NCI-H1930 (cell line): ENCODE measurements at places on chromosomes 11 and 22.

DNA sequence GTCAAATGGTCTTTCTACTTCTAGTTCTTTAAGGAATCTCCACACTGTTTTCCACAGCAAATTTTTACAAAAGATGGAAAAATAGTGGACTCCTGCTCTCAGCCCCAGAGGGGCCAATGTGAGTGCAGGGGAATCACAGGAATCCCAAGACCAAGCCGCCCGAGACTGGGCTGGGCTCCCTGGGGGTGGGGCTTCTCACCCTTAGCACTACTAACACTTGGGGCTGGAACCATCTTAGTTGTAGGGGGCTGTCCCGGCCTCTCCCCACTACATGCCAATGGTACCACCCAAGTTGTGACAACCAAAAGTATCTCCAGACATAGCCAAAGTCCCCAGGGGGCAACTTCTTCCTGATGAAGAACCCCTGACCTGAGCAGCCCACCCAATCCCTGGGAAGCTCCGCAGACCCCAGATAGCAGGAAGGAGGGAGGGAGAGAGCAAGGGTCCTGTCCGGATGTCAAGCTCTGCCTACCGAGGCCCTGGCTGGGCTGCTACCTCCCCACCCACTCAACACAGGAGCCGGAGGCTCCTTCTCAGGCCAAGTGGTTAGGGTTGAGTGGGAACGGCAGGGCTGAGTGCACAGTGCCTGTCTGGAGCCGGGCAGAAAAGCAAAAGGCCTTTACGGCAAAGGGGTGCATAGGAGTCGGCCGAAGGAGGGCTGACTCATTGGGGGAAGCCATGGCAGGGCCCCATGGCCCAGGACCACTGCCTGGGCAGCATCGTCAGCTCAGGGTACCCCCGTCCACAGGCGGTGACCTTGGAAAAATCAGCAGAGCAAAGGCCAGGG is 122.5 kb upstream of the FGF3 start:
- DNase-seq = no peak

DNA sequence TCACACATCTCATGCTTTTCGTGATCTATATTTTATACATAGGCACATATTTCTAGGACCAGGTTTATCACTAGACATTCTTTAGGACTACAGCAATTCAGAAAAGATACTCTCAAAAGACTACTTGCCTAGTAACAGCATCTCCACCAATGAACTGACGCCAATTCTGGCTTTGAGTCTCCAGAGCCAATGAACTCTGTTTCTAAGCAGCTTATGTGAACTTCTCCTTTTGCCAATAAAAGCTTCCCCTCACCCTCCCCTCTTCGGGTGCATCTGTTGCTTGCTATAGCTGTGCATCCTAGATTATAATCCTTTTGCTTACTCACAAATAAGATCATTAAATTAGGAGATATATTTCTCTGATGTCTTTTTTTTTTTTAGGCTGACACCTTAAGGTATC is 11.4 kb upstream of the ANKK1 start:
- DNase-seq = no peak

DNA sequence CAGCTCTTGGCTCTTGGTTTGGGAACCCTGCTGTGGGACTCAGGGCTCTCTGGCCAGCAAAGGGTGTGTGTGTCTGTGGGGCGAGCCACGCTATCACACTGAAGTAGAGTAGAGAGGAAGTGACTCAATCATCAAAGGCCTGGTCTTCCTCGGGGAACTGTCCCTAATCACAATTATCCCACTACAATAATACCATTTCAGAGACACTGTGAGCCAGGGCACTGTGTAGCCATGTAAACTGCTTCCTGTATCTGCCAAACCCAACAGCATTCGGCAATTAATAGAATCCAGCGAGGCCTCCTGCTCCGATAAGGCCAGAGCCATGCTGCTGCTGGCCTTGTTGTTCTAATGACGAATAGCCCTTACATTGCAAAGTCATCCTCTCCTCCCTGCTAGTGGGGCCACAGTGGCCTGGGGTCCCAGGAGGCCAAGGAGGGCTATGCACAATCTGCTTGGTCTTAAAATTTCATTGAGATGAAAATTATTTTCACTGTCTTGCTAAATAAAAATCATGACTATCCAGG is 49.8 kb upstream of the LMO2 start:
- no peak for DNase-seq

GRCh38 chr11:124612045-124612444 is 817 bp downstream of the PANX3 start:
- no peak for DNase-seq

DNA sequence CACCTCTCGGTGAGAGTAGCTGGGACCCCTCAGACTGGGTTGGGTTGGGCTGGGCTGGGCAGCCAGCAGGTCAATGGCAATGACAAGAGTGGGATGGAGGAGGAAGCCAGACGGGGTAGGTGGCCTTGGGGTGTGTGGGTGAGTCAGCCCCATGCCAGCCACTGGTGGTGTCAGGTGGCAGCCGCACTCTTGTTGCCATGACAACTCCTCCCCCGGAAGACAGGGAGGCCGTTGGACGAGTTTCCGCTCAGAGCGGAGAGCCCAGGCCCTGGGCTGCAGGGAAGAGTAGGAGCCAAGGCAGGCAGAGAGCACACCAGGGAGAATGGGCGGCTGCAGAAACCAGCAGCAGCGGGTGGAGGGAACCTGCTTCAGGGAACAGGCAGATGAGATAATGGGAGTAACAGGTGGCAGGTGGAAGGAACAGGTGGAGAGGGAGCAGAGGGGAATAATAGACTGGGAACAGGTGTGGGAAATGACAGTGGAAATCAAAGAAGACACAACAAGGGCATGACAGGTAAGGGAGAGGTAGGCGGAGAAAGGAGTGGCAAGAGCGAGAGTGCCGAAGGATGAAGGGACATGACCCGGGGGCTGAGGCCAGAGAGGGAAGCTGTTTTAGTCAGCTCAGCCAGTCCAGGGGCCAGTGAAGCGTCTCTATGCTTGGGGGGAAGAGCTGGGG is 8.7 kb downstream of the SPTBN2 start:
- no peak for DNase-seq
